CD8-positive, alpha-beta memory T cell (primary cell): ENCODE measurements at places on chromosomes 2 and 18.

GRCh38 chr2:86135653-86136052 lies 29.6 kb downstream of the PTCD3 start:
- DNase-seq: no peak

GRCh38 chr2:133837441-133838094 lies 269.3 kb upstream of the NCKAP5 start:
- DNase-seq: no peak

DNA sequence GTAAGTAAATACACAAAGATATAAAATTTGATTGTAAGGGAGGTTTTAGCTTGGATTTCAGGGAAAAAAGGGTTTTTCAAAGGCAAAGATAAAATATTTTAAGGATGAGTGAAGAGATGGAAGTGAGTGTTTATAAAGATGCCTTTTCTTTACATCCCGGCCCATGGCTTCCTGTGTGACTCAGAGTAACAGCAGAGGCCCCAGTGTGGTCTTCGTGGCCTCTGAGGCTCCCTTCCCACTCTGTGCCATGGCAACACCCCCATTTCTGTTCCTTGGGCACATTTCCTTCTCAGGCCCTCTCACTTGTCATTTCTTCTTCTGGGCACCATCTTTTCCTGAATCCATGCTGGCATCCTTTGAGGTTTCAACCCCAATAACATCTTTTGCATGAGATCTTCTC lies 92.6 kb upstream of the TMEM18 start:
- no peak for DNase-seq

DNA sequence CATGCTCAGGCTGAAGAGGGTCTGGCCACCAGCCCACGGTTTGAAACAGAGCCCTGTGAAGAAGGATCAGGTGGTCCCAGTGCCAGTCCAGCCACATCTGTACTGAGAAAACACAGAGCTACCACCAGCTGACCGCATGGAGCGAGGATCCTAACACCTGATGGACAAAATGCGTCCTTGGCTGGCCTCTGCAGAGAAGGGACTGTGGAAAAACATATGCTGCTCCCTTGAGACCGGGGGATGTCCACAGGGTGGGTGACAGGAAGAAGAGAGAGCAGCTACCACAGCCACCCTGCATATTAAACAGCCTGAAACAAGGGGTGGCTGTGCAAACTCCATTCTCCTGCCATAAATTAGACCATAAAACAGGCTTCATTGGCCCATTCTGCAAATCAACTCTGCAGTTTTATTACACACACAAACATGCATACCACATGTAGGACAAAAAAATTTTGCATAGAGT lies 137.2 kb downstream of the BCL2 start:
- no peak for DNase-seq

DNA sequence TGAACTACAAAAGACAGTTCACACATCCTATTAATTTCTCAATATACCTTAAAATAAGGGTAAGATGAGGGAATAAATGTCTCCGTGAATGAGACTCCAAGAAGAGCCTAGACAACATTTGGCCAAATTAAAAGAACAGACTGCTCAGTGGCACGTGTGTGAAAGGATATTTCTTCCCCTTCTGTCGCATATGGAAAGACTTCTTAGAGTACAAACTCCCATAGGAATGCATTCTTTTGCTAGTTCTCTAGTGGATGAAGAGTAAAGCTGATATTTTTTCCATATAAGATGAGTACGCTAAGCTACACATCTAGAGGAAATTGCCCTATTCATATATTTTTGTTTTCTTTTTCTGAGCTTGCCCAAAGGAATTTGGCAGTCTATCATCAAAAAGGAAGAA lies 710.0 kb upstream of the ID2 start:
- DNase-seq: no peak

- DNase-seq: no peak
Measured at GRCh38 chr2:102672107-102672776, 52.9 kb downstream of the SLC9A2 start.

GRCh38 chr2:234060236-234060635 lies 9.7 kb downstream of the SPP2 start:
- no peak for DNase-seq

- no peak for DNase-seq
Measured at GRCh38 chr2:173238385-173238784, 116.3 kb upstream of the CDCA7 start.

DNA sequence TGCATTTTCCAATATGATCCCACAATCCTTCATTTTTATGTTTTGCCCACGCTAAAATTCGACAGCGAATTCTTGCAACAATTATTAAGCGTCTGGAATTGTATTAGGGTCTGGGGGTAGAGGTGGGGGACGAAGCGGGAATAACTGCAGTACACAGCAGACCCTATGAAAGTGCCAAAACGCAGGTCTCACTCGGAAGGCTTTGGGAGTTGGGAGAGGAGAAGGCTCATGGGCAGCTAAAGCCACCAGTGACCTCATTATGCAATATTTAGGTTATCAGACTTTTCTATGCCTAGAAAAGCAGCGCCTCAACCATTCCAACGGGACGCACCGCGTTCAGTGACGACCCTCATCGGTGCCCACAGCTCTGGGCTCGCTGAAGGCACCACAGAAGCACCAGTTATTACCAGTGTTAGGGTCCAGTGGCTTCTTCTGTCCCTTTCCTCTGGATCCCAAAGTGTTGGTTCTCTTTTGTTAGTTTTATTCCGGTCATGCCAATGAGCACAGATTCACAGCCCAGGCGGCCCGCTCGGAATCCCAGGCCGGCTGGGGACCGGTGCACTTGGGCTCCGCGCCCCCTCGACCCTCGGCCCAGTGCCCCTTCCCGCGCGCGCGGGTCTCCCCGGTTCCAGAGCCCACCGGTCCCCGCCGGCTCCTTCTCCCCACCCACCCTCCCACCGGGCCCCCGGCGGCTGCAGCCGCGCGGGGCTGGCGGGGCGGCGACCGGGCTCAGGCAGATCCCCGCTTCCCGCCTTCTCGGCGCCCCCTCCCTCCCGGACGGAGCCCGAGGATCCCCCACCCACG lies 737 bp upstream of the MAPK4 start:
- no peak for DNase-seq

GRCh38 chr2:159592441-159592840 lies 23.9 kb downstream of the BAZ2B start:
- DNase-seq: no peak

GRCh38 chr2:211144078-211144477 lies 587.7 kb downstream of the CPS1 start:
- no peak for DNase-seq

DNA sequence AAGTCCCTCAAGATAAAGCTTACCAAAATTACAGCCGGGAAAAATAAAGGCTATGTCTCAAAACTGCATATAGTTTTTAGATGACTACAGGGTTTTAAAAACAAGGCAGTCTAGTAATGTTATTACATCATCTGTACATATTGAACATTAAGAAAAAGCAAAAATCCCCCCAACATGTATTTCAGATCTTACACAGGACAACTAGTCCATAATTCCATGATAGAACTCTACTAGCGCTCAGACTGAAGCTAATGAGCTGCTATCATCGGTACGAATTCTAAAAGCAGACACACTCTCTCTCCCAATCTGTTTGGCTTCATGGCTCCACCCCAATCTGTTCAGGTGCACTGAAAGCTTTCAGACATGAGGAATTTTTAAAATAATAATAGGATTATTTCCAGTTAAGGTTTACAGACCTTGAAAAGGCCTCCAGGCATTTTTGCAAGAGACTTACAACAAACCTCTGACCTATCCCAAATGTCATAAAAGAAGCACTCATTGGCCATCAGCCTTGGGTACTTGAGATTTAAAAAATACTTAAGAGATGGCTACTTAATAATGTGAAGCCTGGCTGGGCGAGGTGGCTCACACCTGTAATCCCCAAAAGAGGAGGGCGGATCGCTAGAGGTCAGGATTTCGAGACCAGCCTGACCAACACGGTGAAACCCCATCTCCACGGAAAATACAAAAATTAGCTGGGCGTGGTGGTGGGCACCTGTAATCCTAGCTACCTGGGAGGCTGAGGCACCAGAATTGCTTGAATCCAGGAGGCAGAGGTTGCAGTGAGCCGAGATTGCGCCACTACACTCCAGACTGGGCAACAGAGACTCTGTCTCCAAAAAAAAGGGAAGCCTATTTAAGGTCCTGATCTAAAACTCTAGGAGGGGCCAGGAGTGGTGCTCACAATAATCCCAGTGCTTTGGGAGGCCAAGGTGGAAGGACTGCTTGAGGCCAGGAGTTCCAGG lies 2.0 kb downstream of the NPC1 start:
- DNase-seq: no peak

DNA sequence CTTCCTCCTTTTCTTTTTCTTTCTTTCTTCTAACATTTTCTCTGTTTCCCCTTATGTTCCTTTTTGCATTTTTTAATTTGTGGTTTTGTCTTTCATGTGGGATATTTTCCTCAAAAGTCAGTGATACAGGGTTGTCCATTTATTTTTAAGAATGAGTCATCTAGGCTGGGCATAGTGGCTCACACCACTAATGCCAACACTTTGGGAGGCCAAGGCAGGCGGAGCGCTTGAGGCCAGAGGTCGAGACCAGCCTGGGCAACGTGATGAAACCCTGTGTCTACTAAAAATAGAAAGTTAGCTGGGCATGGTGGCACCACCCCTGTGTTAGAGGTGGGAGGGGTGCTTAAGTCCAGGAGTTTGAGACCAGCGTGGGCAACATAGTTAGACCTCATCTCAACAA lies 35.8 kb downstream of the KATNAL2 start:
- DNase-seq: no peak

DNA sequence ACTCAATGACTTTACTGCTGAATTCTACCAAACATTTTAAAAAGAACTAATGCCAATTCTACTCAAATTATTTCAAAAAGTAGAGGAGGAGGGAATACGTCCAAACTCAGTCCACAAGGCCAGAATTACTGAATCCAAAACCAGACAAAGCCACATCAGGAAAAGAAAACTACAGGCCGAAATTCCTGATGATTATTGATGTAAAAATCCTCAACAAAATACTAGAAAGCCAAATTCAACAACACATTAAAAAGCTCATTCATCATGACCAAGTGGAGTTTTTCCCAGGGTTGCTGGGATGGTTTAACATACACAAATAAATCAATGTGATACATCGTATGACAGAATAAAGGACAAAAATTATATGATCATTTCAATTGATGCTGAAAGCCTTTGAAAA lies 103.9 kb upstream of the UBE2E3 start:
- no peak for DNase-seq

DNA sequence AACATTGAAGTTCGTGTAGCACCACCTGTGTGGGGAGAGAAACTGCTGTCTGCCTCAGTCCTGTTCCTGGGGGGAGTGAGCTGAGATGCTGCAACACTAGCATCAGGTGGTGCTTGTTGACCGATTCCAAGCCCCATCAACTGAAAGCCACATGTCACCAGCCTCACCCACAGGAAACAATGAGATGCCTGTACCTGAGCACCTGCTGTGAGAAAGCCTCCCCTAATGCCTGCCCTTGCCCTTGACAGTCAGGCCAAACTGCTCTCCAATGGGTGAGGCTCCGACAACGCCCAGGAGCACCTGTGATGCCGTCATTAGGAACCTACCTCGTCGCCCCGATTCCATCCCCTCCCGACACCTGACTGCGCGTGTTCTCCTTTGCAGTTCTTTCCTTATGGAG lies 104.6 kb downstream of the SMC6 start:
- DNase-seq: no peak

DNA sequence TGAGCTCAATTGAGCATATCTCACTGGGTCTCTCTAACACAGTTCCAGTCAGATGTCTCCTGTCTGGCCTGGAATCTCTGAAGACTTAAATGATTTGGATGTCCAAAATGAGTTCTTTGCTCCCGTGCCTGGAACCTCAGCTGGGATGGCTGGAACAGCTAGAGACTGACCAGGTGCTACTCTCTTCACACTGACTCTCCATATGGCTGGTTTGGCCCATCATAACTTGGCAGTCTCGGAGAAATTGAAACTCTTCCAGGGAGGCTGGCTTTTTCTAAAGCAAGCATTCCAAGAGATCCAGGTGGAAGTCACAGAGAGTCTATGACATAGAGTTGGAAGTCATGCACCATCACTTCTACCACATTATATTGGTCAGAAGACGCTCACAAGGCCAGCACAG lies 129.6 kb upstream of the NOL4 start:
- no peak for DNase-seq
